ENCODE measurements at places on chromosomes 12 and 14. TPM values are rescaled to one million over a fixed set of nuclear protein-coding genes. Genes with fewer than 3 reads are reported as not detected.

- no peaks in the 10 kb centered on the region for H3K4me1 ChIP-seq
- DNase-seq: no peak
- H3K36me3 ChIP-seq: no peaks in the 10 kb centered on the region
- H3K27me3 ChIP-seq: no peaks in the 10 kb centered on the region
Observed at GRCh38 chr12:12201274-12201758, 65.5 kb downstream of the LRP6 start.

DNA sequence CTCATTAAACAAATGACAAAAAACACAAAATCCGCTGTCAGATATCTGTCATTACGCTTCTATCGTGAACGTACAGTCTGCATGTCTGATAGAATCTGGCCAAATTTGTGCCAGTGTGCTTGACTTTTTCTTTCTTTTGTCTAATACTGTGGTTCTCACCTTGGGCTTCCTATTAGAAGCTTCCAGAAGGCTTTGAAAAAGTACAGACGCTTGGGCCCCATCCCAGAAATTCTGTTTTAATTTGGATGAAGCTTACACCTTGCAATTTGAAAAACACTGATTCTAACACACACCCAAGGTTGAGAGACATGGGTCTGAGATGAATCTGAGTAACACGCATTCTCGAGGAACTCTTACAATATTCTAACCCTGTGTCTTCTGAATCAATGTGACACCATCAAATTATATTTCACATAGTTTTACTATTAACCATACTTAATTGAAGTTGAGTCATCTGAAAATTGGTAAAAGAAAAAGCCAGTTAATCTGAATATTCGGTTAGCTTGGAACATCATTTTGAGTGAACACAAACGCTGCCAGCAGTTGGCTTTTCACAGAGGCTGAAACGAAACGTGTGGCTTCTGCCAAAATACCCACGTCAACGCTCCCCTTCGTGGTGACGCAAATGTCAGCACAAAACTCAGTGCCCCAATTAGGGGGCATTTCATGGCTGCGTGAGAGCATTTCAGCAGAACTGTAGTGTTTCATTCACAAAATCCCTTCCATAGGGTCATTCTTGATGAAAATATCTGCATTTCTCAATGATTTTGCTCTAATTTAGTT is 420.5 kb downstream of the TMEM132D start:
- H3K27me3 ChIP-seq: no peaks in the 10 kb centered on the region
- DNase-seq: no peak

GRCh38 chr12:94621662-94622359 is 28.5 kb downstream of the TMCC3 start:
- H3K27me3 ChIP-seq: no peaks in the 10 kb centered on the region
- no peak overlapping the region for H3K4me3 ChIP-seq
- H3K27ac ChIP-seq: no peak overlapping the region

The HCAR3 gene
- total RNA-seq: under 0.01 TPM

The KRT71 gene
- not detected for total RNA-seq

- H3K27ac ChIP-seq: no peak overlapping the region
- H3K4me3 ChIP-seq: no peak overlapping the region
- H3K4me1 ChIP-seq: peaks cover 4% of the 10 kb centered on the region
- no peaks in the 10 kb centered on the region for H3K27me3 ChIP-seq
- H3K36me3 ChIP-seq: no peaks in the 10 kb centered on the region
- DNase-seq: no peak
Observed at GRCh38 chr14:102588821-102589220, 3.6 kb upstream of the RCOR1 start.

The CPM gene
- 29.8 TPM for total RNA-seq

DNA sequence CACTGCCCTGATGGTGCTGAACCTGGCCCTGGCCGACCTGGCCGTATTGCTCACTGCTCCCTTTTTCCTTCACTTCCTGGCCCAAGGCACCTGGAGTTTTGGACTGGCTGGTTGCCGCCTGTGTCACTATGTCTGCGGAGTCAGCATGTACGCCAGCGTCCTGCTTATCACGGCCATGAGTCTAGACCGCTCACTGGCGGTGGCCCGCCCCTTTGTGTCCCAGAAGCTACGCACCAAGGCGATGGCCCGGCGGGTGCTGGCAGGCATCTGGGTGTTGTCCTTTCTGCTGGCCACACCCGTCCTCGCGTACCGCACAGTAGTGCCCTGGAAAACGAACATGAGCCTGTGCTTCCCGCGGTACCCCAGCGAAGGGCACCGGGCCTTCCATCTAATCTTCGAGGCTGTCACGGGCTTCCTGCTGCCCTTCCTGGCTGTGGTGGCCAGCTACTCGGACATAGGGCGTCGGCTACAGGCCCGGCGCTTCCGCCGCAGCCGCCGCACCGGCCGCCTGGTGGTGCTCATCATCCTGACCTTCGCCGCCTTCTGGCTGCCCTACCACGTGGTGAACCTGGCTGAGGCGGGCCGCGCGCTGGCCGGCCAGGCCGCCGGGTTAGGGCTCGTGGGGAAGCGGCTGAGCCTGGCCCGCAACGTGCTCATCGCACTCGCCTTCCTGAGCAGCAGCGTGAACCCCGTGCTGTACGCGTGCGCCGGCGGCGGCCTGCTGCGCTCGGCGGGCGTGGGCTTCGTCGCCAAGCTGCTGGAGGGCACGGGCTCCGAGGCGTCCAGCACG is 4.7 kb downstream of the LTB4R start:
- H3K36me3 ChIP-seq: no peaks in the 10 kb centered on the region
- no peak overlapping the region for H3K4me3 ChIP-seq
- H3K27me3 ChIP-seq: peaks cover 14% of the 10 kb centered on the region
- H3K4me1 ChIP-seq: peaks cover 10% of the 10 kb centered on the region
- H3K27ac ChIP-seq: no peak overlapping the region

DNA sequence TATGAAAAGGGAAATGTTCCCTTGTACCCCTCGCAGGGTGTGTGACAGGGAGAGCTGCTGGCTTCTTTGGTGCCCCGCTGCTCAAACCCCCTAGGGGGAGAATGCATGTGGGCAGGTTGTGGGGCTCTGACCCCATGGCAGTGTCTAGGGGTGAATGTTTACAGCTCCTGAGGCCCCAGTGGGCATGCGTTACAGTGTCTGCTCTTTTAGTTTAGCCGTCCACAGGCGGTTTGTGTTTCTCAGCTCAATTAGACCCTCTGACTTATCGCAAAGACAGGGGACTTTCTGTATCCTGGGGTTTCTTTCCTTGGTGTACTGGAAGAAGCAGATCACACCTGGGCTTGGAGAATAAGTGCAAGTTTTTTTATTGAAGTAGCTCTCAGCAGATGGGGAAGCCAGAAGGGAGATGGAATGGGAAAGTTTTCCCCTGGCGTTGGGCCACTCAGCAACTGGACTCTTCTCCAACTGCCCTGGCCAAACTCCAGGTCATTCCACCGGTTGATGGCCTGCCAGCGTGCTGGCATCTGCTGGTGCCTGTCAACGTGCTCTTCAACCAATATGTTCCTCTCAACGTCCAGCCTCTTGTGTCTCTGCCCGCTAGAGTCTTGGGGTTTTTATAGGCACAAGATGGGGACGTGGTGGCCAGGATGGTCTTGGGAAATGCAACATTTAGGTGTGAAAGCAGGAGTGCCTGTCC is 720.9 kb downstream of the FSCB start:
- H3K27ac ChIP-seq: no peak overlapping the region
- H3K36me3 ChIP-seq: no peaks in the 10 kb centered on the region
- DNase-seq: no peak
- no peaks in the 10 kb centered on the region for H3K4me1 ChIP-seq
- H3K4me3 ChIP-seq: no peak overlapping the region
- no peaks in the 10 kb centered on the region for H3K27me3 ChIP-seq

DNA sequence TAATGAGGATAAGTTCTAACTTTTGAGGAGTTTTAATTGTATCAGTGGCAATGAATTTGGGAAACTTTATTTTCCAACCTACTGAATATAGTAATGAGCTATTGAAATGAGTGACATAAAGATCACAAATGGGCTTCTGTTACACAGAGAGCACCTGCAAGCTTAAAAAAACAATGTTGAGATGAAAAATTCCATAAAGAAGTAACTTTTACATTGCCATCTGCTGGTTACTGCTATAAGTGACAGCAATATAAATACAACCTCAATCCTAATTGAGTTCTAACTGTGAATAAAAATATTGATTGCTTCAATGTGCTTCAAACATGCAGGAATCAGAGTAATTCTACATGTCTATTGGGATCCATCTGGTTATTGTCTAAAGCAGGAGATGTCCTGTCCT is 14.2 kb downstream of the WIF1 start:
- H3K4me1 ChIP-seq: no peaks in the 10 kb centered on the region
- H3K27ac ChIP-seq: no peak overlapping the region
- H3K27me3 ChIP-seq: peaks cover 7% of the 10 kb centered on the region
- no peaks in the 10 kb centered on the region for H3K36me3 ChIP-seq
- DNase-seq: no peak
- no peak overlapping the region for H3K4me3 ChIP-seq

The FOXA1 gene
- total RNA-seq: under 0.01 TPM

DNA sequence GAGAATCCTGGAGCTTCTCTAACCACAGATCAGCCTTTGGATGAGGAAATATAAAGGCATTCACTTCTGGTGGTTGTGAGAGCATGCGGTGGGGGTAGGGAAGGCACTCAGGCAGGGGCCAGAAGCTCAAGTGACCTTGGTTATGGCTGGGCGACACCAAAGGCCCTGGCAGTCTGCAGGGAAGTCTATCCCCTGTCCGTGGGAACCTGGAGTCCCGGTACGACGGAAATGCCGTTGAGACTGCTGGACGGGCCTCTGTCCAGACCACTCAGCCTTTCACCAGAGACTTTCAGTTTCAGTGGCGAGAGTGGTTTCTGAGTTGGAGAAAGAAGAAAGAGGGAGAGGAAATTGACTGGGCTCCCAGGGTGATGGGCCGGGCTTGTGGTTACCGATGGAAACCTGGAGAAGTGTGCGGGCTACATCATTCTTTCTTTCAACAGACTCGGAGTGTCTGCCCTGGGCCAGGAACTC is 20.9 kb downstream of the ISCA2 start:
- peaks cover 24% of the 10 kb centered on the region for H3K36me3 ChIP-seq
- no peak overlapping the region for H3K4me3 ChIP-seq
- H3K27me3 ChIP-seq: no peaks in the 10 kb centered on the region
- H3K27ac ChIP-seq: peak overlapping the region; percentile 74
- DNase-seq: peak; percentile 59

The TPI1 gene
- total RNA-seq: 906 TPM

- no peaks in the 10 kb centered on the region for H3K27me3 ChIP-seq
- DNase-seq: peak; percentile 78
- H3K4me1 ChIP-seq: no peaks in the 10 kb centered on the region
- peak overlapping the region; percentile 69 for H3K27ac ChIP-seq
- H3K4me3 ChIP-seq: peak overlapping the region; percentile 97
Observed at GRCh38 chr12:19131025-19131444, 1.5 kb downstream of the PLEKHA5 start.

The MUCL1 gene
- not detected for total RNA-seq

The PPP1CC gene
- 98.9 TPM for total RNA-seq

- peak; percentile 97 for DNase-seq
- H3K36me3 ChIP-seq: peaks cover 9% of the 10 kb centered on the region
- peaks cover 56% of the 10 kb centered on the region for H3K4me1 ChIP-seq
- H3K27me3 ChIP-seq: no peaks in the 10 kb centered on the region
Observed at GRCh38 chr14:22850944-22851764, 14.8 kb downstream of the MMP14 start.

The KCNMB4 gene
- total RNA-seq: 0.51 TPM

DNA sequence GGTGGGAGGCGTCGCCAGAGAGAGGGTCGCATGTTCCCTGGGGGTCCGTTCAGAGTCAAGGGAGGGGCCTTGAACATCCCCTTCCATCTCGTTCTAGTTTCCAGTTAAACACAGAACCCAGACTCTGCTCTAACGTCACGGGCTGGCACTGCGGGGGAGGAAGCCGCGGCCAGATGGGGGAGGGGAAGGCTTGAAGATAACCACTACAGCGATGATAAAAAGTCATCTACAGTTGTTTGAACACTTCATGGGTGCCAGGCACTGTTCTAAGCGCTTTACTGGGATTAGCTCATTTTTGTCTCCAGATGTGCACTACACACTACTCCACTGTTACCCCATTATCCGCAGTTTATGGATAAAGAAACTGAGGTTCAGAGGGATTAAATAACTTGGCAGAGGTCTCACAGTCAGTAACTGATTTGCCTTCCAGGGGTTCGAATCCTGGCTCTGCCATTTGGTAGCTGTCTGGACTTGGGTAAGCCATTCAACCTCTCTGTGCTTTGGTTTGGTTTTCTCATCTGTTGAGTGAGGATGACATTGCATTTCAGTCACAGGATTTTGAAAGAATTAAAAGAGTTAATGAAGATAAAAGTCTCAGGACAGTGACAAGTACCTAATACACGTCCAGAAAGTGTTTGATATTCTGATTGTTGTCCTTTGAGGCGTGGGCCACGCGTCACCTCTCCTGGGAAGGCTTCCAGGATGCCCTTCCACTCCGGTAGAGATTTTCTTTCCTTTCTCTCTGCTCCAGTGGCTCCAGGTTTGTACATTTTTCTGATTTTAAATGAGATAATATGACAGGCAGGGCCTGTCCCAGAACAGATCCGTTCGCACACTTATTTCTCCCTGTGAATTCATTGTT is 798 bp upstream of the RASAL1 start:
- H3K27me3 ChIP-seq: no peaks in the 10 kb centered on the region
- no peaks in the 10 kb centered on the region for H3K4me1 ChIP-seq
- no peaks in the 10 kb centered on the region for H3K36me3 ChIP-seq
- no peak overlapping the region for H3K4me3 ChIP-seq
- DNase-seq: no peak

The CMA1 gene
- total RNA-seq: not detected

- no peaks in the 10 kb centered on the region for H3K27me3 ChIP-seq
- peak overlapping the region; percentile 8 for H3K27ac ChIP-seq
- H3K4me1 ChIP-seq: no peaks in the 10 kb centered on the region
- peaks cover 7% of the 10 kb centered on the region for H3K36me3 ChIP-seq
Observed at GRCh38 chr12:45406988-45407850, 191.3 kb downstream of the ANO6 start.

GRCh38 chr14:34138175-34138574 is 187.3 kb upstream of the EGLN3 start:
- no peaks in the 10 kb centered on the region for H3K36me3 ChIP-seq
- H3K4me3 ChIP-seq: no peak overlapping the region
- no peak for DNase-seq
- no peak overlapping the region for H3K27ac ChIP-seq

The LMNTD1 gene
- not detected for total RNA-seq

GRCh38 chr14:69667938-69668335 is 56.5 kb downstream of the SUSD6 start:
- no peak overlapping the region for H3K4me3 ChIP-seq
- no peaks in the 10 kb centered on the region for H3K27me3 ChIP-seq
- DNase-seq: no peak
- H3K4me1 ChIP-seq: peaks cover 13% of the 10 kb centered on the region
- no peak overlapping the region for H3K27ac ChIP-seq

The PIWIL1 gene
- not detected for total RNA-seq

DNA sequence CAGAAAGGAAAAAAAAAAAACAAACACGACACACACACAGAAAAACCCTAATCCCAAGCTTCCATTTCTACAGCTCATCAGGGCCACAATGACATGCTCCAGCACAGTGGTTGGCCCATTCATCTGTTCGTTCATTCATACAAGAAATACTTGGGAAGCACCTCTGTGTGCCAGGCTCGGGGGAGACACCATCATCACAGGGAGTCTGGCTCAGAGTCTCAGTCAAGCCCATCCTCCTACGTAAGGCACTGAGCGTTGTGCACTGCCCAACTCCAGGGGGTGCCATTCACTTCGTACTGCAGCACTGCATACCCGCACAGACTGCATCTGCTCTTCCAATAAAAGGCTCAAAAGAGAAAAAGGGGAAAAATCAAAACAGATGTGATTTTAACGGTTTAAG is 15.3 kb downstream of the VPS37B start:
- H3K4me3 ChIP-seq: no peak overlapping the region
- H3K27me3 ChIP-seq: no peaks in the 10 kb centered on the region
- peak; percentile 47 for DNase-seq
- H3K27ac ChIP-seq: peak overlapping the region; percentile 67

GRCh38 chr14:55417955-55418354 is 6.3 kb upstream of the ATG14 start:
- H3K27ac ChIP-seq: no peak overlapping the region
- H3K4me3 ChIP-seq: no peak overlapping the region
- DNase-seq: no peak
